Colonic mucosa (tissue), 4 donors: ENCODE measurements at places on chromosomes 6 and 20.

DNA sequence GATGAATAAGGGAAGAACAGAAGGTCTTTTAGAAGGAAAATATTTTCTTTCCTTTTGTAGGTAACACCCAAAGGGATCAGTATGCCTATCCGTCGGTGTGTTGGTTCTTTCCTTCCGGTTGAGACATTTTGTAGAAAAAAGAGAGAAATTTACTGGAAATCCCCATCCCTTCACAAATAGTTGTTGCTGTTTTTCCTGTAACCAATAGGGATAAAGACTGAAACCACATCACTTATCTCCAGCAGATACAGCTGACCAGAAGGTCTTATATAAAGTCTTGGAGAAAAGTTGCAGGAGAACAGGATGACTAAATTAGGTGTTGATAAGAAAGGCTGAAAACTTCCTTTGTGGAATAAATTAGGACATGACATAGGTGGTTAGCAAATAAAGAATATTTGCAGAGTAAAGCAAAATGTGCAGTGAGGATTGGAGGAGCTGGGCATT, 14.8 kb upstream of the HLA-DRB1 start:
- DNase-seq: no peak

- DNase-seq: no peak
Measured at GRCh38 chr6:169256518-169256917, 2.9 kb upstream of the THBS2 start.

- no peak for DNase-seq
Measured at GRCh38 chr6:168045706-168046620, 33.0 kb downstream of the FRMD1 start.

DNA sequence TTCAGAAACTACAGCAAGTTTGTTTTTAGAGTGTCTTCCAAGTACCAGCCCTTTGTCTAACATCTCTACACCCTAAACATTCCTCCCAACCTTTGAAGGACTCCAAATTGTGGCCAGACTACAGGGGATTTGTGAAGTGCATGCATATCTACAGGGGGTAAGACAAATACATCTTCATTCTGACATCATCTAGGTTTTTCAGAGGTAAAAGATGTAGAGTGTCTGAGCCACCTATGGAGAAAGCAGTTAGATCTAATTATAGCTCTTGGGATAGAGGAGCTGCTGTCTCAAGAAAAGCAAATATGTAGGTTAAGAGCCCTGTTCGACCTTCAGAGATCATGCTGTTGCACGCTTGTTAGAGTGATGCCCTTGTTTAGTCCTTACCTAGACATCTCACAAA, 617.7 kb upstream of the AGPAT4 start:
- DNase-seq: no peak

DNA sequence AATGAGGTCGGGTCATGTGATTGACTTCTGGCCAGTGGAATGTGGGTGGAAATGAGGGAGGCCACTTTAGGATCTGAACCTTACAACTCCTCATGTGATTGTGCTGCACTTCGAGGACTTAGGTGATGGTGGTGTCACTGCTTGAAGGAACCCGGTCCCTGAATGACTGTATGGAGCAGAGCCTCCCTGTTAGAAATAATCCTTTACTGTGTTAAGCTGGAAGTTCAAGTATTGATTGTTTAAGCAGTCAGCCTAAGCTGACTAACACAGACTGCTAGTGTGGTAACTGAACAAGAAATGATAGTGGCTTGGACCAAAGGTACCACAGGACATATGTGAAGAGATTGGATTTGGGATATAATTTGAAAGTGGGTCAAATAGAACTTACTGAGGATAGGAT, 138.0 kb downstream of the OPN5 start:
- DNase-seq: no peak

GRCh38 chr6:34596798-34597197, 40.7 kb upstream of the SPDEF start:
- no peak for DNase-seq

- DNase-seq: no peak
Measured at GRCh38 chr20:37986873-37987601, 46.2 kb downstream of the TTI1 start.

- DNase-seq: no peak
Measured at GRCh38 chr6:158198461-158198860, 30.3 kb downstream of the GTF2H5 start.

- peak; percentile 48 for DNase-seq
Measured at GRCh38 chr6:36333931-36334725, 2.6 kb downstream of the BNIP5 start.

DNA sequence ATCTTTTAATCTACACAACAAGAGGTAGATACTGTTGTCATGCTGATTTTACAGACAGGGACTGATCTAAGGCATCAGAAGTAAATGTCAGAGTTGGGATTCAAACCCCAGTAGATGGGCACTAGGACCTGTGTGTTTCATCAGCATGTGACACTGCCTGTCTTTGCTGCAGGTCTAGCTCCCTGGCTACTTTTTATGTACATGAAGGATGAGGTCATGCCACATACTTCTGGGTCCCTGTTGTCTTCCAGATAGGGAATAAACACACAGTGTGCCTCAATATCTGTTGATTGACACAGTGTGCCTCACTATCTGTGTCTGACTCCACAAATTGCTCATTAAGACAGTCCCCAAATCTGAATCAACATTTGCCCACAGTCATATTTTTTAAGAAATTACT, 106.9 kb downstream of the TFAP2B start:
- DNase-seq: no peak

- DNase-seq: no peak
Measured at GRCh38 chr6:121479486-121480098, 44.1 kb downstream of the GJA1 start.

- no peak for DNase-seq
Measured at GRCh38 chr6:14231071-14231483, 113.5 kb downstream of the CD83 start.

GRCh38 chr20:44031781-44032582, 117.3 kb downstream of the TOX2 start:
- no peak for DNase-seq

DNA sequence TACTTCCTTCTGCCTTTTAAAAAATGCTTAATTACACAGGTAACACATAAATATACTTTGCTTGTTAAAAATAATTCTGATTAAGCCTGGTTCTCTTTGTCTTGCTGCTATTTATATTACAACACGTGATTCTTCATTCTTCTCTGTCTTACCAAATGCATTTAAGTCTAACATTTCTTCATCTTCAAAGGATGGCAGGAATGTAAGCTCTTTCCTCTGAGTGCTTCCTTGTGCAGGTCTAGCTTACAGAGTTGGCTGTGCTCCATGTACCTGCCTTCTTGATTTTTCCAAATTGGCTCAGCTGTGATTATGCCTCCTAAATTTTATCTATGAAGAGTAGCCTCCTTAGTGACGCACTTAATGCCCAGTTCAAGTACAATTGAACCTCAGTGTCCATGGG, 44.4 kb downstream of the RNF144B start:
- DNase-seq: no peak
